Stimulated activated CD4-positive, alpha-beta T cell treated with anti-CD3 and anti-CD28 coated beads, Interleukin-1b, Interleukin-23, amount 100 ng/mL, for 24 hours (primary cell): ENCODE measurements at places on chromosomes 16 and 17.
A peak's percentile ranks its signal among the peaks of the same experiment; 100 is the strongest.

DNA sequence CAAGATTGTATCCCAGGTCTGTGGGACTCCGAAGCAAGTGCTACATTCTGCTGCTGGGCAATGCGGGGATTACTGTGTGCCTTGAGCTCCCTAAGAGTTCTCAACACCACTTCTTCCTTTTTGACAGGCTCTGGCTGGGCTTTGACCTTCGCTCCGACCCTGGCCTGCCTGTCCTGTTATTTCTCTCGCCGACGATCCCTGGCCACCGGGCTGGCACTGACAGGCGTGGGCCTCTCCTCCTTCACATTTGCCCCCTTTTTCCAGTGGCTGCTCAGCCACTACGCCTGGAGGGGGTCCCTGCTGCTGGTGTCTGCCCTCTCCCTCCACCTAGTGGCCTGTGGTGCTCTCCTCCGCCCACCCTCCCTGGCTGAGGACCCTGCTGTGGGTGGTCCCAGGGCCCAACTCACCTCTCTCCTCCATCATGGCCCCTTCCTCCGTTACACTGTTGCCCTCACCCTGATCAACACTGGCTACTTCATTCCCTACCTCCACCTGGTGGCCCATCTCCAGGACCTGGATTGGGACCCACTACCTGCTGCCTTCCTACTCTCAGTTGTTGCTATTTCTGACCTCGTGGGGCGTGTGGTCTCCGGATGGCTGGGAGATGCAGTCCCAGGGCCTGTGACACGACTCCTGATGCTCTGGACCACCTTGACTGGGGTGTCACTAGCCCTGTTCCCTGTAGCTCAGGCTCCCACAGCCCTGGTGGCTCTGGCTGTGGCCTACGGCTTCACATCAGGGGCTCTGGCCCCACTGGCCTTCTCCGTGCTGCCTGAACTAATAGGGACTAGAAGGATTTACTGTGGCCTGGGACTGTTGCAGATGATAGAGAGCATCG, 2.4 kb downstream of the SLC16A13 start:
- DNase-seq: no peak

GRCh38 chr16:57730771-57731730, 4.5 kb upstream of the KATNB1 start:
- no peak for DNase-seq

DNA sequence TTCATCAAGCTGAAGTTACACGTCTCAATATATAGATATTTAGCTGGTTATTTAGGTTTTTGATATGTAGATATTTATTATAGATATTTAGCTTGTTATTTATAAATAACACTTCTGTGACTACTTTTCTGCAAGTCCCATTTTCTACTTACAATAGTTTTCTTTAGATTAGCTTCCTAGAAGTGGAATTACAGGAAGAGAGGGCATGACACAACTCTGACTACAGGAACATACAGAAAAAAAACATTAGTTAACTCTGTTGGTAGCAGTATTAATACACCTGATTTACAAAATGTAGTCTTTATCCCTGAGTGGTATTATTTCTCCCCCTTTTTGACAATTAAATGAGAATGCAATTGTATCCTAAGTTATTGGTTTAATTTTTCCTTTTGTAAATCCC, 21.2 kb upstream of the CCL1 start:
- no peak for DNase-seq

- no peak for DNase-seq
These were observed 131.9 kb upstream of the ZFHX3 start for GRCh38 chr16:73179705-73180331.

GRCh38 chr17:79070266-79070880, 4.3 kb upstream of the ENGASE start:
- DNase-seq: no peak

- DNase-seq: no peak
These were observed 226.7 kb upstream of the HSBP1 start for GRCh38 chr16:83581082-83581481.

DNA sequence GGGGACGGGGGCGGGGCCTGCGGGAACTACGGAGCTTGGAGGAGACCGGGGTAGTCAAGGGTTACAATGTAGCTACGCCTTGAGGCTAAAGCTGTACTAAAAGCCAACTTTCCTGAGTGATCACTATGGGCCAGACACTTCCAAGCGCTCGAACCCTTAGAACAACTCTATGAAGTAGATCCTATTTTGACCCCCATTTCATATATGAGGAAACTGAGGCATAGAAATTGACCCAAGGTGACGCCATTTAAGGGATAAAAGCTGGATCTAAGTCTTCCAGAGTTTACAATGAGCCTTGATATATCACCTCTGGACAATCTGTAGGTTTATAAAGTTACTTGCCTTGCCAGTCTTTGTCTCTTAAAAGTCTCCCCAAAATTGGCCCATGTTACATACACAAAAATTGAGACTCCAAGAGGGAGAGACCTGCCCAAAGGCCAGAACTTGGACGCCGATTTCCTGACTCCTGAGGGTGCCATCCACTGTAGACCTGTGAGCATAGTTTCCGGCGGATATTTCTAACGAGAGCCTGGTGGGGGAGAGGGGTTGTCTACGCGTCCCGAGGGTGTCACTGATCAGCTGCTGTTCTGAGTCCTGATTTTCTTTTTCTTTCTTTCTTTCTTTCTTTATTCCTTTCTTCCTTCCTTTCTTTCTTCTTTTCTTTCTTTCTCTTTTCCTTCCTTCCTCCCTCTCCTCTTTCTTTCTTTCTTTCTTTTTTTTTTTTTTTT, 555 bp upstream of the NCBP3 start:
- DNase-seq: no peak

DNA sequence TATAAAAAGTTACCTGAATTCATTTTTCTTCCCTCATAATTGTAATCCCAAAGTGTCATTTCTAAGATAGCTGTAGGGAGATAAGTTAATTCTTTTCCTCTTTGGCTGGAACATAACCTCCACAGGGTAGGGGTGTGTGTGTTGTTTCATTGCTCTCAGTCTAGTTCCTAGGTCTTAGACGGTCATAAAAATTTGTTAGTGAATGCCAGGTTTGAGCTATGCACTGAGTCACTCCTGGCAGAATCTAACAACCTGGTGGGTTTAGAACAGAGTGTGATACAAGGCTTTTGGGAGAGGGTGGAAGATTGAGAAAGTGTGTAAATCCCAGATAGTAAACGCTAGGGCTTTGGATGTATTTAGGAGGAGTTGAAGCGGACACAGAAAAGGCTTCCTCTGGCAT, 894 bp upstream of the PHKG2 start:
- no peak for DNase-seq

DNA sequence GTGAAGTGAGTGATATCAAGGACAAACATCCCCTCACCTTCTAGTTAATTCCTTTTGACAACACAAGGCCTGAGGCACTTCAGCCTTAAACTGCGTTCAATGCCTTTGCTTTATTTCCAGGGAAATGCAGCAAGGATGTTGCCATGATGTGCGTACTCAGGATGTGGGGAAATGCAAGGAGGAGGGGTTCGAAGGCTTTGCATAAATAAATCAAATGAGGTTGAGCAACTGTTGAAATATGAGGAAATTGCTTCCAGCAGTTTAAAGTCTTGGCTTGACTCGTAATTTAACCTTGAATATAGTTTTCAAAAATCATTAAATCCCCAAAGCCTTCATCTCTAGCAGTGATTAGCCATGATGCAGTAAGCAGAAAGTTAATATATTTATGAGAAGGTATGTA, 81.8 kb upstream of the CCL2 start:
- no peak for DNase-seq

DNA sequence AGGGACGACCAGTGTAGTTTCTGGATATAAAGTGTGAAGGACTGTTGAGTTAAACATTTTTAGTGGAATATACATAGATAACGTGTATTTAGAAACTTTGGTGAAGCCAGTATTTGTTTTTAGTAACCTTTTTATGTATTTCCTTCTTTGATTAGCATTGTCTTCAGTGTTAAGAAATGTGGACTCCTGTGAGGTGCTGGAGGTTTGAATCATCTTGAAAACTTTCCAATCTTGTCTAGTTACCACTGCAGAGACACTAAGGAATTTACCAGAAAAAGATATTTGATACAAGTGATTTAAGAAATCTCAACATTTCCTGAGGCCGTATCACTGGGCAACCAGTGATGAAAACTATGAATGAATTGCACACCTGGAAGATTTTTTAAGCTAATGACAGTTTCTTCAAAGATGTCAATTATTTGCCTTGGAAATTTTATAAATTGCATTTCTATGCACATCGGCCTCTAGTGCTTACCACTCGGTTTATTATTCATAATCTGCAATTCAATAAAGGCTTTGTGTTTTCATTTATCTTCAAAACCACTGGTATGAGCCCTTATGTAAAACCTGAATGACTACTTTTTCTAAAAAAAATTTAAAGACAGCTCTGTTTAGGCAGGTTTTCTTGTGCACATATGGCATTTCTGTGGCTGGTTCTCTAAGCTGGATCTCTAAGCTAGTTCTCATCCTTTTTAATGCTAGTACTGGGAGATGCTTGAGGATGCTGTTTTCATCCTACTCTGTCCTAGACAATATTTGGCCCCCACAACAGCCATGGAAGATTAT, 31.4 kb upstream of the ADCY7 start:
- no peak for DNase-seq

- DNase-seq: no peak
These were observed 12.2 kb downstream of the PPL start for GRCh38 chr16:4924593-4925292.

DNA sequence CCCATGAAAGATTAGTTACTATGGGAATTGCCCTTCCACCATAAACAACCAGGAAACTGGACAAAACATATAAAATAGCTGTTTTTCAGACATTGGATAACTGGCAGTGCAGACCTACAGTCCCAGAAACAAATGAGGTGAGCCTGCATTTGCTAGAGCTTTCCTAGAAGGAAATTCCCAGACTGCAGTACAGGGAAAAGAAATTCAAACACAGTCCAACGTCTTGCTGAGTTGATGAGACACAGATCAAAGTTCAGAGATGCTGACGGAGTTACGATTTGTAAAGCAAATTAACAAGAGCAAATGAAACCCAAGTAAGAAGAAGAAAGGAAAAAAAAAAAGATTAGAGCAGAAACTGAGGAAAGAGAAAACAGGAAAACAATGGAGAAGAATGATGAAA, 41.3 kb upstream of the MNT start:
- no peak for DNase-seq

GRCh38 chr16:71441348-71442050, 355 bp downstream of the TLE7 start:
- DNase-seq: peak; percentile 21

DNA sequence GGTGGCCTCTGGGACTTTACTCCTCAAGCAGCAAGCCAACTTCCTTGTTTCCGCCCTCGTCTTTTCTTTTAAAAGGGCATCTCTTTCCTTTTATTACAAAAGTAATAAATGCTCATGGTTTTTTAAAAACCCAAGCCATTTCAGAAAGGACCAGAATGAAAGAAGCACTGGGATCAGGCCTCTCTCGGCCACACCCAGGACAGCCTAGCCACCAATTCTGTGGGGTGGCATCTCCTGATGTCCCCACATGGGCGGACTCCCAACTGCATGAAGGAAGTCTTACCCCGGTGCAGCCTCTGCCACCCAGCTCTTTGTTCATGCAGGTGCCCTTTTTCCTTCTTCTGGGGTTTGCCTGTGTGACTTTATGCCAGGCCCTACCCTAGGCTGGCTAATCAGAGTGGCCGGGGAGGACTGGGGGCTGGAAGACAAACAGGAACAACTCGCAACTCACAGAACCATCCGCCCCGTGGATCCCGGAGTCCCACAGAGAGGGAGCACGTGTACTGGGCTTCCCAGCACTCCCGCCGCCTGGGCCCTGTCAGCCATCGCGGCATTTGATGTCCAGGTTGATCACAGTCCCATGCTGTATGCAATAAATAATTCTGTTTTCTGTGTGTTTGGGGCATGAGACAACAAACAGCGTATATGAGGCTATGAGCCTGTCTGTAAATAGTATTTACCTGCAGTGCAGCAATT, 2.6 kb upstream of the RASD1 start:
- DNase-seq: no peak

DNA sequence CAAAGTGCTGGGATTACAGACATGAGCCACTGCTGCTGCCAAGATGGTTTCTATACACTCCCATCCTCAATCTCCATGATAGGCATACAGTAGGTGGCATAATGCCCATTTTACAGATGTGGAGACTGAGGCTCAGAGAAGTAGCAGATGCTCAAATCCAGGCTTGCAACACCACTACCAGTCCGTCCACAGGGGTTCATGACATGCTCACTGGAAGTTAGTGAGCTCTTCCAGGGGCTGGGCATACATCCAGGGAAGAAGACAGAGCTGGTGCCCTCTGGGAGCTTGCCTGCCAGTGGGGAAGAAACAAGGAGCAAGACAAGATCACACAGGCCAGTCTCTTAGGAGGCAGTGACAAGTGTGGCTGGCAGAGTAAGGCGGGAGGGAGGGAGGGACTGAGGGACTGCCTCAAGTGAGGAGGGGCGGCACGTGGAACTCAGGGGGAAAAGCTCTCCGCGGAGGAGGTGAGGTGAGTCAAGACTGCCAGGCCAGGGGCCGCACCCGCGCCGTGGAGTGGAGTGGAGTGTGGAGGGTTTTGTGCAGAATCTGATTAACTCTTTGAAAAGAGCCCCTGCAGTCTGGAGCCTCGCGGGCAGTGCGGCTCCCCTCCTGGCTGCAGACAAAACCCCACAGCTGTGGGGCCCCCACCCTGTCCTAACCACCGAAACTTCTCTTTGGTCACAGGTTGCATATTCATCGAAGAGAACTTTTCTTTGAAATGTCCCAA, 27.9 kb downstream of the SREBF1 start:
- DNase-seq: no peak

DNA sequence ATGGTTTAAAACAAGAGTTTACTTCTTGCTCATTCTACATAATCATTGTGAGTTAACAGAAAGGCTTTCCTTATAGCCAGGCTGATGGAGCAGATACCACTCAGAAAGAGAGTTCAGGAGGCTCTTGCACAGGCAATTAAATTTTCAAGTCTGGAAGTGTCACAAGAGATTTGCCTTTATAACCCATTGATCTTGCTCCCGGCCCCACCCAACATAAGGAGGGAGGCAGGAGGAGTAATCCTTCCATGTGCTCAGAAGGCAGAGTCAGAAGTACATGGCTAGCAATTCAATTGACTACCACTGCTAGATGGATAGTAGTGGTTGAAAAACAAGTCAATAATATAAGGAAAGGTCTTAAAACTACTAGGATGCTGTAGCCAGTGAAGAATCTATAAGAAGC, 346.3 kb upstream of the CDH11 start:
- no peak for DNase-seq

DNA sequence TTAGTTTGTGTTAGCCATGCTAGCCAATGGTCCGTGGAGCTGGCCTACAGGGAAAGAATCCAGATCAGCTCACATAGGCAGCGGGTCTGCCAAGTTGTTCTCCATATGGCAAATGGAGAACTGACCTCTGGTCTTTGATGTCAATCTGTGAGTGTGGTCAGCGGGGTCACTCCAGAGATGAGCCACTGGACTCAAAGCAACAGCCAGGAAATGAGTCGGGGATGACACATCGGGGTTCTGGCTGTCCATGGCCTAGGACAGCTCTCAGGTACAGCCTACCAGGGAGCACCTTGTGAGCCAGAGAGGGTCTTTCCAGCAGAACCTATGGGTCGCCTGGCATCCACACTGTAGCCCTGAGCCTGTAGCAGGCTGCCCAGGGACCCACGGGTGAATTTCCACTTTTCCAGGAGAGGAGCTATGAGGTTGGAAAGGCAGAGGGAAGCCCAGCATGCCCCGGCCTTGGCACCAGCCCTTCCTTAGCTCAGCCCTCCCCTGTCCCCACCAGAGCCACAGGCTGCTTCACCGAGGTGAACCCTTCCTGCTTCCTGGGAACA, 203.0 kb upstream of the TNRC6C start:
- DNase-seq: no peak
